ENCODE measurements at places on chromosomes 2 and 18.
A peak's percentile ranks its signal among the peaks of the same experiment; 100 is the strongest.

DNA sequence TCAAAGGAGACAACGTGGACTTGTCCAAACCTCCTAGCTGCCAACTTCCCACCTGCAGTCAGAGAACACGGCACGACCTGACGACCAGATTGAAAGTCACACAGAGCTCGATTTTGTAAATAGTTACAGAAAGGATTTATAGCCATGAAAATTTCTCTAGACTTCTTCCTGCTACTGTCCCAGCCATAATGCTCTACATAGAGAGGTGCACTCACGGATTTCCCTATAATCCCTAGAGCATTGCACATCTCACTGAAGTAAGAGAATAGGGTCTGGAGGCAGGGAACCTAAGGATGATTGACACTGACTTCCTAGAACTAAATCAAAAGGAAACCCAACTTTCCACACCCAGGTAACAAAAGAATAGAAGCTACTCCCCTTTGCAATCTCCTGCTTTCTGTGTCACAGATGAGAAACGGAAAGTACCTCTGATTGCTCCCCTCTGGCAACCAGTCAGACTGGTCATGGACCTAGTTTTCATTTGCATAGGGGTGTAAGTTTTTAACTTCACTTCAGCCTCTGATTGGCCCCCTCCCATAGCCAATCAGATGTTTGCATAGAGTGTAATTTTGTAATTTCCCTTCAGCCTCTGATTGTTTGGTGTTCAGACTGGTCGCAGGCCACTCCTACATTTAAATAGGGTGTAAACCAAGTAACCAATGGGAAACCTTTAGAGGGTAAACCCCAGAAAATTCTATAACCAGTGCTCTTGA is 58.6 kb upstream of the FBXO11 start:
- no peak for DNase-seq

DNA sequence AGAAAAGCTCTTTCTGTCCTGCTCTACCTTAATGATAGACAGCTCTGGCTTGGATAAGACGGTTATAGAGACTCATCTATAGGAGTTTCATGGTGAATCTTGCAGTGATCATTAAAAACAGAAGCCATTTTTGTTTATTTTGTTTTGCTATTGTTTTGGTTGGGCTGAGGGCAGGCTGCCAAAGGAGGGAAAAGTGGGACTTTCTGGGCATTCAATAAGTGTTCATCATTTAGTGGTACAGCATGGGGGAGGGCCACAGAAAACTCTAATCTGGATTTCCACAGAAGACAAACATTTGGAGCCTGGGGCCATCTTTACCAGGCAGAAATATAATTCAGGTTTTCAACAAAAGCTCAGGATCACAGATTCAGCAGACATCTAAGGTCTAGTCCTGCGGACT is 62.4 kb upstream of the EFEMP1 start:
- DNase-seq = no peak

- no peak for DNase-seq
Measured at GRCh38 chr2:219171231-219171651, 1.4 kb upstream of the SLC23A3 start.

DNA sequence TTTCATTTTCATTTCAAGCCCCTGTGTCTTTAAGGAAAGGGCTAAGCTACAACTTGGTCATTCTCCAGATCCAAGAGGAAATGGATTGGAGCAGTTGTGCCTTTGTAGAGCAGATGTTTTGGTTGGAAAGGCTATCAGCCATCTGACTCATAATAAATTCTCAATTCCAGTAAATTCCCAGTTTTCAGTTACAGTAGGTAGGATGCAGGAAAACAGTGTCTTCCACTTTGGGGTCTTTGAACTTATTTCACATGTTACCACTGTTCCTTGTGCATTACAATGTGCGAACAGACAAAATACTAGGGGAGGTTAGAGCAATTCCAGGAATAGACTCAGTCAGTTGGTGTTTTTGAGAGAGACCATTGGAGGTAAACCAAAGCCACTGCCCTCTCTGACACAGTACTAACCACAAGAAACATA is 211.9 kb downstream of the BABAM2 start:
- DNase-seq = no peak

DNA sequence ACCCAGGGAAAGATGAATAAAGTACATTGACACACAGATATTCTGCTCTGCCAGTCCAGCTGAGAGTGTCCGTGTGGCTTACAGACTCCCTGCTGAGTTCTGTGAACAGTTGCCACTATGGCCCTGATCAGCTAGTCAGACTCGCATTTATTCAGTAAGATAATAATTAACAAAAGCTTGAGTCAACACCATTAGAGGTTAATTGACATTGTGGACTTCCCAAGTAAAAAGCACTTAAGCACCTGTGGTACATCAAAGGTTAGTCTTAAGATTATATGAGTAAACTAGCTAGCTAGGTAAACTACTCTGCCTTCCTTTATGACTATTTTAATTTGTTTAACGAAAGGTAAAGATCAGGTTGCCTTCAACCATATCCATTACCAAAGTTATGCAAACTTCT is 33.7 kb downstream of the ANKRD30B start:
- no peak for DNase-seq

GRCh38 chr2:10238396-10238795 is 64.3 kb upstream of the HPCAL1 start:
- no peak for DNase-seq

GRCh38 chr18:57331718-57332117 is 20.6 kb upstream of the ST8SIA3 start:
- no peak for DNase-seq

DNA sequence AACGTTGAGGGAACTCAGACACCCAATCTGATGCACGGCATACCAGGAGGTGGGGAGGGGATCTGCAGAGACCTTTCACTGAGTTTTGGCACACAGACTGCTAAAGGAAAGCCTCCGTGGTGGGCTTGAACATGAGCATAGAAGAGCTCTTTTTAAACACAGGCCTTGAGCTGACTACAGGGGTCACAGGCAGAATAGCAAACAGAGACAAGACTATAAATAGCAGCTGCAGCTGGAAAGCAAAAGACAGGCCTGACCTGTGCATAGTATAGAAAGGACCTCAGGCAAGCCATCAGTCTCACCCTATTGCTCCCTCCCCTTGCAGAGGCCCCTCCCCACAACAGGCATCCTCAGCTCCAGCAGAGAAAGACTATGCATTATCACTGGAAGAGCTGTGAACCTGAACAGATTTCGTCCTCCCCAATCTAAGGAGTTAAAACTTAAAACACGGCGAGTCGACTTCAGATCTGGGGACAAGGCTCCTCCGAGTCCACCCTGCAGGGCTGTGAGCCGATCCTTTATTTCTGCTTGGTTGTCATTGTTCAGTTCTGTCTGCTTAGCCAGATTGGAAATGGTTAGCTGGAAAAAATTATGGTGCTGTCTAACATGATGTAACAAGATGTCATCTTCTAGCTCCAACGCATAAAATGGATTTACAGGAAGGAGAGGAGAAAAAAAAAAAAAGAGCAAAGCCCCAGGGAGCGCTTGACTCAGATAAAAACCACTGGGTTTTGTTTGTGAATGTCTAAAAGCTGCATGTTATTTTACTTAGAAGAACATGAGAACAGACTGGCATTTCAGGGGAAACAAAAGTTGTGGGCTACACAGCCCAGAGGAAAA is 25.2 kb upstream of the LCLAT1 start:
- no peak for DNase-seq

DNA sequence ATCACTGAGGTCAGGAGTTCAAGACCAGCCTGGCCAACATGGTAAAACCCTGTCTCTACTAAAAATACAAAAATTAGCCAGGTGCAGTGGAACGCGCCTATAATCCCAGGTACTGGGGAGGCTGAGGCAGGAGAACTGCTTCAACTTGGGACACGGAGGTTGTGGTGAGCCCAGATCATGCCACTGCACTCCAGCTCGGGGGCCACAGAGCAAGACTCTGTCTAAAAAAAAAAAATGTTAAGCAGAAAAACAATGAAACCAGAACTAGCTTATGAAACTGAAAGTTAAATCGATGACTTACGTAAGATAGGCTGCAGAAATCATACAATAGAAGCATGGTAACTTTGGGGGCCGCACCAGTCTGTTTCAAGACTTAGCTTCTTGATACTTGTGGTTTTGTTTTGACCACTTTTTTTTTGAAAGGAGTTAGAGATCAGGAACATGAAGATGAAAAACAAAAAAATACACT is 6.2 kb upstream of the GPR155 start:
- no peak for DNase-seq

- no peak for DNase-seq
Measured at GRCh38 chr2:223890721-223891120, 53.3 kb upstream of the AP1S3 start.

- no peak for DNase-seq
Measured at GRCh38 chr2:133072837-133073694, 403.1 kb upstream of the LYPD1 start.

DNA sequence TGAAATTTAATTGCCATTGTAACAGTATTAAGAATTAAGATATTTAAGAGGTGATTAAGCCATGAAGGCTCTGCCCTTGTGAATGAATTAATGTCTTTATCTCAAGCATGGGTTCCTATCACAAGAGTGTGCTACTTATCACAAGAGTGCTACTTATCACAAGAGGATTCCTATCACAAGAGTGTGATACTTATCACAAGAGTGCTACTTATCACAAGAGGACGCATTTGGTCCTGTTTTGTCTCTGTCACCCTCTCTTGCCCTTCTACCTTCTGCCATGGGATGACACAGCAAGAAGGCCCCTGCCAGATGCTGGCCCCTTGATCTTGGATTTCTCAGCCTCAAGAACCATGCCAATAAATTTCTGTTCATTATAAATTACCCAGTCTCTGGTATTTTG is 13.2 kb upstream of the COL5A2 start:
- no peak for DNase-seq

GRCh38 chr18:34807106-34807796 is 97.2 kb downstream of the DTNA start:
- DNase-seq = peak; percentile 83

GRCh38 chr2:223026357-223027110 is 25.5 kb upstream of the KCNE4 start:
- DNase-seq = no peak

GRCh38 chr18:44517136-44517535 is 163.6 kb upstream of the SETBP1 start:
- DNase-seq = no peak

GRCh38 chr2:232854082-232854481 is 16.0 kb upstream of the SNORC start:
- DNase-seq = no peak

DNA sequence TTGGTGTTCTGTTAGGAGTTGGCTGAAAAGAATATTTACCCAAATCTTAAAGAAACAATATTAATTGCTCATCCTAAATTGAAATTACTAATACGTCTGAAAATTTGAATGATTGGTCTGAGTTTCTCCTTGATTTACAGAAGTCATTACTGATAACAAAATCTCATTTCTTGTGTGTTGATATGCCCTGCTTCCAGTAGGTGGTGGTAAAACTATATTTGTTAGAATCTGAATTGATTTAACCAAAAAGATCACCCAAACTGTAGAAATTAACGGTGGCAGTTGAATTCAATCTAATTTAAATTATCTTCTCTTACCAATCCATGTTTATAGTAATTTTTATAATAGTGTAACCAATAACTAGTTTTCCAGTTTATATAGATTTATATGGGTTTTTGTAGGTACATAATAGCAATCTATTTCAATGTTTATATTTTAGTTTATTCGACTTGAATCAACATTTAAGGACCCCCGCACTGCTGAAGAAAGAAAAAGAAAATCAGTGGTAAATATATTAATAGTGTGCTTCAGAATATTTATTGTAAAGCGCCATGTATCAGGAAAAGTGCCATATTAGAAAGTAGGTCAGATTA is 38.3 kb downstream of the PAPOLG start:
- DNase-seq = no peak

GRCh38 chr2:180364719-180365118 is 357.6 kb upstream of the CWC22 start:
- no peak for DNase-seq

- no peak for DNase-seq
Measured at GRCh38 chr2:164922134-164922533, 33.2 kb downstream of the SLC38A11 start.

DNA sequence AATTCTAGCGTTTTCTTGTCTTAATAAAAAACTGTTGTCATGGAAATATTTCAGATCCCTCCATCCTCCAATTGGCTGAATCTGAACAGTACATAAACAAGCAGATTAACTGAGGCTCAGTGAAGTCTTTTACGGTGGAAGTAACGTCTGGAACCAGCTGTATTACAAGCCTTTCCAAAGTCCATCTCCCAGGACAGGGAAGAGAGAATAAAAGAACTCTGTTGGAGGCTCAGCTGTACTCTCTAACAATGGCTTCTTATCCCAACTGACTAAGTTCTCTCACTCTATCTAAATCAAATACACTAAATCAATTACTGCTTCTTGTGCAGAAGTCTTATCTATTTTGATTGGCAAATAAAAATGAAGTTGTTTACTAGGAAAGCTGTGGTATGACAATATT is 19.9 kb upstream of the NEDD4L start:
- DNase-seq = no peak

DNA sequence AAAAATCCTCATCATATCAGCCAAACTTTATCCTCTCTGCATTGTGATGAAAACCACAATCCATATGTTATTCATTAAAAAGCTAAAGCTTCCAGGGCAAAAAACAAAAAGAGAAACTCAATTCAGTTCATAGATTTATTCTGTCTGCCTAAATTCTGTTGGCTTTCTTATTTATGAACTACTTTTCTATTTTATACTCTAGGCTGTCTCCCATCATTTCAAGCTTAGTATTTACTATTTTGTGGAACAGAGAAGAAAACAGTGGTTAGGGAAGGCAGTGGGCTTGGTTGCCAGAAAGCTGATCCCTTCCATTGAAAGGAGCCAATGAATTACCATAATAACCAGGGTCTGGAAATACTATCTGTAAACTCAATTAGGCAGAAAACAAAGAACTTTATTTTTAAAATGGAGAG is 71.8 kb downstream of the RAPH1 start:
- DNase-seq = no peak

DNA sequence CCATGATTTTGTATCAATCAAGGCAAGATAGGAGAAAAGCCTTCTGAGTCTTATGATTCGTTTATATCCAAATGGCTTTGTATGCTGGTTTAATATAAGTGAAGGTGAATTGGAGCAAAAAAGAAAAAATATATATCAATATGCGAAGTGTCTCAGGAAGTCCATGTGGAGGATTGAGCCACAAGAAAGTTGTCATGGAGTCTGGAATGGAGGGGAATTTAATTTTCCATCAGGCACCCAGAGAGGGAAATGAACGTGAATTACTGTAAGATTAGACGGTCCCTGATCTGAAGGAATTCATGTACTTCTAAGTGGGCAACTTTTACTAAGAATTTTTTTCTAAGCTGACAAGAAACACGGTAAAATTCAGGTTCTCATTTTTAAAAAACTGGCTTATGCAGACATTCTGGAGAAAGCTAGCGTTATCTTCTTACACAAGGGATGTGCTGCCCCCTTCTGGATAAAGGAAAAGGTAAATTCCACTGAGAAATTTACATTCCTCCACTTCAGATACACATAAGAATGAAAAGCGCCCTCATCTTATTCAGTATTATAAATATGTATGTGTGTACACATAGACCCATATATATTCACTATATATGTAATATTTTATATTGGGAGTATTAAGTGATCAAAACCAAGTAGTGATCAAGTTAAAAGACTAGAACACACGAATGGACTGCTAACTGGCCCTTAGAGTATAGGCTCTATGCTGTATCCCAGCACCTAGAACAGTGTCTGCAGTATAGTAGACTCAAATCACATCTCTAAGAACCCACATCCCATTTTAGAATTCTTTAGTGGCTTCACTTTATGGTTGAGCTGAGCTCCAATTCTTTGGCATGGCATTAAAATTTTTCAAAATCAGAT is 289.0 kb upstream of the TFPI start:
- DNase-seq = peak; percentile 12

GRCh38 chr2:101655702-101656422 is 41.6 kb upstream of the MAP4K4 start:
- no peak for DNase-seq

GRCh38 chr2:232432598-232433184 is 23.3 kb upstream of the ALPI start:
- DNase-seq = no peak
